ENCODE measurements at places on chromosomes 4 and X. TPM values are rescaled to one million over a fixed set of nuclear protein-coding genes. Genes with fewer than 3 reads are reported as not detected.

DNA sequence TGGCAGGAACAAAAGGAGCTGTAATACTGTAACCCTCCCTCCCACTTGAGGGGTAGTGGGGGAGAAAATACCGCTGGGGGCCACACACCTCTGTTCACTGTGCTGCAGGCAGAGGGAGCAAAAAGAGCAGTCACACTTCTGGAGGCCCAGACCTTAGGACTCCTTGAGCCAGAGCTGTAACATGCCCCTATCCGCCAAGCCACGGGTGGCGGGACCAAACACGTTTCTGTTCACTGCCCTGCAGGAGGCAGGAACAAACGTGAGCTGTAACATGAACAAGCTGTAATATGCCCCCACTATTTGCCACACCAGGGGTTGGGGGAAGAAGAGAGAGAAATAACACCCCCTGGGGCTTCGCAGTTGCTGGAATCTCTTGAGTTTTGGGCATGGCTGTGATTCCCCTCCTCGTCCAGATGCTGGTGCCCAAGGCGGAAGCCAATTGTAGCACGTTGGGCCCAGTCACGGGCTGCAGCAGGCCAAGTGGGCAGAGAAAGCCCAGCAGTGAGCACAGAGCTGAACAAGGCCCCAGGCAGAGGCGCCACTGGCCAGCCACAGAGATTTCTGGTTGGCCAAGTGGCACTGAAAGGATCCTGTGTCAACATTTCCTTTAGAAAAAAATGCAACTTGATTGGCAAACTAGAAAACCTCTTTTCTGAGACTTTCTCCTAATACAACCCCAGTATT lies 509.7 kb downstream of the INPP4B start:
- no peaks in the 10 kb centered on the region for H3K4me1 ChIP-seq
- no peak overlapping the region for H3K4me3 ChIP-seq
- peak; percentile 48 for DNase-seq
- H3K27me3 ChIP-seq: no peaks in the 10 kb centered on the region
- H3K27ac ChIP-seq: no peak overlapping the region

Gene ASB12
- 0.29 TPM for total RNA-seq

DNA sequence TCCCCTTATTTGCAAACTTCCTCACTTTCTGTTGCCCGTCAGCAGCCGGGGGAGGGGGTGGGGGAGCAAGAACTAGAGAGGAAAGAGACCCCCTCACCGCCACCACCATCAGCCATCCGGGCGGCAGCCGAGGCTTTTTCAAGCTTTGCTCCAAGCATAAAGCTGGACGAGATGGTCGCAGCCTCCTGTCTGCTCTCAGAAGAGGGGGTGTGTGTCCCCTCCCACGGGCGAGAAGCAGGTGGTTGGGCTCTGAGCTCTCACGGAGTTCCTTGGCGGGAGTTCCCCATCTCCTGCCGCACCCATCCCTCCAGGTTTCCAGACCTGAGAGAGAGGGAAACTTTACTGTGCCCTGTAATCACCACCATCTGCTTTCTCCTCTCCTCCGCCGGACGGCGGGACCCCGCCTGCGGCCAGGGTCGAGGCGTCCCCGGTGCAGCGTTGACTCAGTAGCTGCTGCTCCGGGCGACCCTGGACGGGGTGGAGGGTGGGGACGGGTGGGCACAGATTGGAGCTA lies 4.7 kb upstream of the ARX start:
- DNase-seq: no peak
- no peak overlapping the region for H3K27ac ChIP-seq
- peaks cover 68% of the 10 kb centered on the region for H3K27me3 ChIP-seq
- peaks cover 2% of the 10 kb centered on the region for H3K4me1 ChIP-seq

Gene NHSL2
- total RNA-seq: 5.7 TPM

Gene FLNA
- total RNA-seq: 946 TPM

Gene UCP1
- total RNA-seq: not detected

Gene GATB
- total RNA-seq: 18.9 TPM

- H3K27ac ChIP-seq: no peak overlapping the region
- no peaks in the 10 kb centered on the region for H3K36me3 ChIP-seq
- peak; percentile 49 for DNase-seq
- no peaks in the 10 kb centered on the region for H3K4me1 ChIP-seq
- H3K27me3 ChIP-seq: peaks cover 19% of the 10 kb centered on the region
- H3K4me3 ChIP-seq: peak overlapping the region; percentile 55
Measured at GRCh38 chr4:1871471-1872021, 353 bp downstream of the NSD2 start.

DNA sequence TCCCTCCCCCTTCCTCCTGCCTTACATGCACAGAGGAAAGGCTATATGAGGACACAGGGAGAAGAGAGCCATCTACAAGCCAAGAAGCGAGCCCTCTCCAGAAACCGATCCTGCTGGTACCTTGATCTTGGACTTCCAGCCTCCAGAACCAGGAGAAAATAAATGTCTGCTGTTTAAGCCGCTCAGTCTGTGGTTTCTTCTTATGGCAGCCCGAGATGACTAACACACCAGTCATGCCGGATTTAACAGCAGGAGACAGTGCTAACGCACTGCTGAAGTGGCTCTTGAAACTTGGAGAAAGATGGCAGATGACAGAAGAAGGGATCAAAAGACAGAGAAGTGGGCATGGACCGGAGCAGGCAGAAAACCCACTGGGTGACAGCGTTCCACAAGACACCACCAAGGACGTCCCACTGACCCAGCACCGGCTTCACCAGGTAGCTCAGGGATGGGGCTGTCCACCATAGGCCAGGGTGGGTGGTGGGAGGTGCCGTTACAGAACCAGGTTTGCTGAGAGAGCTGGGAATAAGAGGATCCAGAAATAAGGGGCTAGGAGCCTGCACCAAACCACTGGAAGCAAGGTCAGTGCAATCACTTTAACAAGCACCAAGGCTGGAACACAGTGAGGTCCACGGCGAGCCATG lies 6.2 kb upstream of the MAN2B2 start:
- no peak for DNase-seq
- no peaks in the 10 kb centered on the region for H3K4me1 ChIP-seq
- no peaks in the 10 kb centered on the region for H3K36me3 ChIP-seq
- H3K27me3 ChIP-seq: peaks cover 20% of the 10 kb centered on the region
- no peak overlapping the region for H3K4me3 ChIP-seq

GRCh38 chr4:44326741-44327140 lies 121.9 kb downstream of the KCTD8 start:
- DNase-seq: no peak
- H3K27ac ChIP-seq: no peak overlapping the region
- H3K4me1 ChIP-seq: peaks cover 3% of the 10 kb centered on the region
- no peak overlapping the region for H3K4me3 ChIP-seq
- no peaks in the 10 kb centered on the region for H3K36me3 ChIP-seq

- DNase-seq: no peak
- H3K27ac ChIP-seq: no peak overlapping the region
- no peaks in the 10 kb centered on the region for H3K4me1 ChIP-seq
- no peaks in the 10 kb centered on the region for H3K36me3 ChIP-seq
Measured at GRCh38 chrX:39377773-39378172, 576.5 kb downstream of the MID1IP1 start.

DNA sequence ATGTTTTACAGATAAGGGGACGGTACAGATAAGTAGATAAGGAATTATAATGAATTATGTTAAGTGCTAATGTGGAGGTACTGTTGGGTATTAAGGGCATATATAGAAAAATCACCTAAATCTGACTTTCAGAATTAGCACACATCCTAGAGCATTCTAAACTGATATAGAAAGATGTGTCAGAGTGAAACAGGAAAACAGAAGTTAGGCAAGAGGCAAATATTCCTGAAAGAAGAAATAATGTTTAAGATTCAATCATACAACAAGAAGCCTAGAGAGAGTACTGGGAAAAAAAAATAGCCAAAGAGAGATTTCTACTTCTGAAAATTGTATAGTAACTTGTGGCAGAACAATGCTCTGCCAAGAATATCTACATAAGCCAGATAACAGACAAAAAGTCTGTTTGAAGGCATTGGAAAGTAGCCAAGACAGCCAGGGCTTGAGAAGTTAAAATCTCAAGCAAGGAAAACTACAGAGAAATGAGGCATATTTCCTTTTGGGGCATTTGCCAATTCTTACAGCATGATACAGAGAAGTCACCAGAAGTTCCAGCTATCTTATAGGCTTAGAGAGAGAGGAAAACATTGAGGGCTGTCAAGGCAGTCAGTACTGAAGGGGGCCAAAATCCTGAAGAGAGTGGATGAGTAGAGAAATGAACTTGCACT lies 646.0 kb downstream of the RPA4 start:
- H3K4me3 ChIP-seq: no peak overlapping the region
- DNase-seq: no peak
- H3K27me3 ChIP-seq: no peaks in the 10 kb centered on the region

DNA sequence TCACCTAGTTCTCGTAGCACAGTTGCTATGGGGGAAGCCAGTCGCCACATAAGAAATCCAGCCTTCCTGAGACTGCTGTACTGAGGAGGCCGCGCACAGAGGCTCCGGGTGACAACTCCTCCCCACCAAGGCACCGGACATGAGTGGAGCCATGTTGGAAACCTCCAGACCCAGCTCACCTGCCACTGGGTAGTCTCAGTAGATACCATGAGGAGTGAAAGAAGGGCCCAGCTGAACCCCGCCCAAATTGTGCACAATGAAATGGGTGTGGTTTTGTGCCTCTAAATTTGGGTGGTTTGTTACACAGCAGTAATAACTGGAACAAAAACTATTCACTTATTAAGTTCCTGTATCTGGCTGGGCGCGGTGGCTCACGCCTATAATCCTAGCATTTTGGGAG lies 198.7 kb downstream of the BCOR start:
- H3K36me3 ChIP-seq: no peaks in the 10 kb centered on the region
- peaks cover 13% of the 10 kb centered on the region for H3K4me1 ChIP-seq
- no peak overlapping the region for H3K27ac ChIP-seq
- no peaks in the 10 kb centered on the region for H3K27me3 ChIP-seq
- DNase-seq: no peak

GRCh38 chrX:135185795-135186443 lies 14.7 kb upstream of the CT55 start:
- H3K4me3 ChIP-seq: no peak overlapping the region
- H3K4me1 ChIP-seq: no peaks in the 10 kb centered on the region
- no peaks in the 10 kb centered on the region for H3K36me3 ChIP-seq
- H3K27me3 ChIP-seq: no peaks in the 10 kb centered on the region

DNA sequence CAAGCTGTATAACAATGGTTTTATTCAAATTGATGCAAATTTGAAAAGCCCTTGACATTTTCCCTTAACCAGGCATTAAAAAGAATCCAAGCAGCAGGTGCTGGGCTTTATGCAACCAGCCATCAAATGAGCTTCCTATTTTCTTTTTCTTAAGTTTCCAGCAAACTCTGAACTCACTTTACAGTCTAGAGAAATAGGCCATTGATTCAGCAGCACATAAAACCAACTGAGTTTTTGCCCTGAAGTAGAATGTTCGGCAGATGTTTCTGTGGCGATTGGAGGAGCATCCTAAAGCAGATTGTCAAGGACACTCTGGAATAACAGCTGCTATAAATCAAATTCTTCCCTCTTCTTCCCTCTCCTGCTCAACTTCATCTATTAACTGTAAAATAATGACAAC lies 582.8 kb upstream of the CPEB2 start:
- no peak overlapping the region for H3K27ac ChIP-seq
- DNase-seq: no peak
- H3K27me3 ChIP-seq: no peaks in the 10 kb centered on the region
- no peak overlapping the region for H3K4me3 ChIP-seq
- no peaks in the 10 kb centered on the region for H3K4me1 ChIP-seq

GRCh38 chr4:76987153-76987591 lies 37.6 kb downstream of the SEPTIN11 start:
- DNase-seq: no peak
- H3K27ac ChIP-seq: no peak overlapping the region
- peaks cover 13% of the 10 kb centered on the region for H3K4me1 ChIP-seq
- H3K27me3 ChIP-seq: no peaks in the 10 kb centered on the region
- no peak overlapping the region for H3K4me3 ChIP-seq
- H3K36me3 ChIP-seq: peaks cover 7% of the 10 kb centered on the region

- no peak within 1 kb of the TSS for H3K27ac ChIP-seq
- H3K36me3 ChIP-seq: no peaks in the 10 kb centered on the region
- H3K27me3 ChIP-seq: peaks cover 6% of the 10 kb centered on the region
Measured at GRCh38 chr4:5019274-5019673, at the start of gene CYTL1. TSS of gene CYTL1 (minus strand) at chr4:5019458. CDS start at chr4:5019445, 13 bp downstream.

Gene CITED1
- total RNA-seq: 1.8 TPM

GRCh38 chr4:149223659-149224058 lies 592.0 kb downstream of the IQCM start:
- H3K4me1 ChIP-seq: no peaks in the 10 kb centered on the region
- no peak for DNase-seq
- H3K4me3 ChIP-seq: no peak overlapping the region
- H3K27me3 ChIP-seq: no peaks in the 10 kb centered on the region
- H3K36me3 ChIP-seq: no peaks in the 10 kb centered on the region
- no peak overlapping the region for H3K27ac ChIP-seq

- H3K27me3 ChIP-seq: no peaks in the 10 kb centered on the region
- H3K36me3 ChIP-seq: no peaks in the 10 kb centered on the region
- no peak overlapping the region for H3K4me3 ChIP-seq
- H3K27ac ChIP-seq: no peak overlapping the region
Measured at GRCh38 chr4:106893395-106893881, 142.7 kb downstream of the DKK2 start.

Gene BLTP1
- 27.4 TPM for total RNA-seq

Gene SPOCK3
- total RNA-seq: 0.28 TPM

DNA sequence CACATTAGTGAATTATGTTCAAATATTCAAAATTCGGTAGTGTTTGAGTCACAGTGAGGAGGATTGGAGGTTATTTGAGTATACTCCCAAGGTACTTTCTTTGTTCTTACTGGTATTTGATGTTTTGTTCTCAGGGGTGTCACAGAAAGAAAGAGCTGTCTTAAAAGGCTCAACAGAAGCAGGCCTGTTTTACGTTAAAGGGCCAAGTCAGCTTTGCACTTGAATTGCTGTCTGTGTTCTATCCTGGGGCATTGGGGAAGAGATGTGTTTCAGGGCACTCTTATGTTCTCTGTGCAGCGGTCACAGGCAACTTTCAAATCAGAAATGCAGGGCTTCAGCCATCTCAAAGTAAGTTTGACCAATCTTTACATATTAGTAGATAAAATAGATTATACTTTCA lies 1113.1 kb upstream of the LCORL start:
- H3K4me1 ChIP-seq: no peaks in the 10 kb centered on the region
- H3K27ac ChIP-seq: no peak overlapping the region
- no peaks in the 10 kb centered on the region for H3K27me3 ChIP-seq
- no peak for DNase-seq
- no peak overlapping the region for H3K4me3 ChIP-seq

Data from H9 (cell line).